Central memory CD4-positive, alpha-beta T cell (primary cell): ENCODE measurements at places on chromosomes 4 and X.

GRCh38 chr4:52560844-52561280 is 98.2 kb downstream of the USP46 start:
- DNase-seq, result no peak

- DNase-seq, result no peak
These were observed 46.0 kb downstream of the ELOVL6 start for GRCh38 chr4:110152386-110152785.

GRCh38 chrX:33178690-33179089 is 32.7 kb downstream of the DMD start:
- DNase-seq, result no peak

DNA sequence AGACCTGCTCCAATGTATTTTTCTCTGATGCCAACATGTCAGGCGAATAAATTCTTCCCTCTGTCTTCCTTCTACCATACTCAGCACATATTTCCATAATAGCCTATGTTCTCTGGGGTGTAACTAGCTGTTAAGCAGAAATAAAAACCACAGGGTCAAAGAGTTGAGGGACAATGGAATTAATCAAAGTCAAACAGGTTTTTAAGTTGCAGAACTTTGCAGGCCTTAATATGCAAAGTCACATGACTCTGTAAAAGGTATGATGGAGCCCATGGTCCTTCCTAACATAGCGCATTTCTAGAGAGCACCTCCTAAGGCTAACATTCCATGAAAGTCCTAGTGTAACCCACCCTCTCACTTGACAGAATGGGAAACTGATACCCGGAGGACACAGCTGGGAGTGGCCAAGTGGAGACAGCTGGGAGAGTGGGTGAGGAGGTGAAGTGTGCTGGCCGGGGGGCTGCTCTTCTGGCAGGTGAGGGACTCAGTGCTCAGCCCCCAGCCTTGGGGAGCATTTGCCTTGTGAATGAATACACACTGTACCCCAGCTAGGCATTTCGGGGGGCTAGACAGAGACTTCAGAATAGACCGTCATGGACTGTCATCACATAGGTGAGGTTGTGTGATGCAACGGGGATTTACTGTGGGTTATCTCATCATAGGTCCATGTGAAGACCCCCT is 8.4 kb upstream of the SORCS2 start:
- DNase-seq, result no peak

GRCh38 chrX:132209527-132209926 is 9.7 kb downstream of the RAP2C start:
- no peak for DNase-seq

- no peak for DNase-seq
These were observed 13.8 kb downstream of the PCDH10 start for GRCh38 chr4:133162941-133163340.

GRCh38 chr4:128335541-128335940 is 47.9 kb upstream of the PGRMC2 start:
- no peak for DNase-seq

- DNase-seq, result no peak
These were observed 3.4 kb downstream of the SEPTIN11 start for GRCh38 chr4:76952656-76953582.

- no peak for DNase-seq
These were observed 25.2 kb upstream of the FGFBP2 start for GRCh38 chr4:15988222-15988621.

- no peak for DNase-seq
These were observed 381.0 kb downstream of the UNC5C start for GRCh38 chr4:95167805-95168204.

- no peak for DNase-seq
These were observed 298.7 kb downstream of the C4orf33 start for GRCh38 chr4:129394635-129395034.

DNA sequence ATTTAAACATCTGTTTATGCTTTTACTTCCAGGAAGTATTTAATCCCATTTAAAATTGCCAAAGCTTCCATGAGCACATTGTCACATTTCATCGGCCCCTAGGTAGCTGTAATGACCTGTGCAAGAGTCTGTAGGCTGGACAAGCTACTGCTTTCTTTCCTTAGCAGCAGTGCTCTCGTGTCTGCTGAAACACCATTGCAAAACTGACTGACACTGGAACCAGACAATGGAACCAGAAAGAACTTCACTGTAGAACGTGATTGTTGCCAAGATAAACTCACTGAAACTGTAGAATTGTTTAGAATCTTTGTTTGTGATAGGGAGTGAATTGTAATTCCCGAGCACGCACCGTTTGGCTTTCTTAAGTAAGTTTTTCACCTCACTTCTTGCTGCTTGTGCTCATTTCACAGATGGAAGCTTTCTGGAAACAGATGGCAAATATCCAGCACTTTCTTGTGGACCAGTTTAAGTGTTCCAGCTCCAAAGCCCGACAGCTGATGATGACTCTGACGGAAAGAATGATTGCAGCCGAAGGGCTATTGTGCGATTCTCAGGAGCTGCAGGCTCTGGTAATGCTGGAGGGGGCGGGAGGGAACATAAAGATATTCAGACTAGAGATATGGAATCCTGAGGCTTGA is 36.9 kb downstream of the EVC start:
- DNase-seq, result no peak

DNA sequence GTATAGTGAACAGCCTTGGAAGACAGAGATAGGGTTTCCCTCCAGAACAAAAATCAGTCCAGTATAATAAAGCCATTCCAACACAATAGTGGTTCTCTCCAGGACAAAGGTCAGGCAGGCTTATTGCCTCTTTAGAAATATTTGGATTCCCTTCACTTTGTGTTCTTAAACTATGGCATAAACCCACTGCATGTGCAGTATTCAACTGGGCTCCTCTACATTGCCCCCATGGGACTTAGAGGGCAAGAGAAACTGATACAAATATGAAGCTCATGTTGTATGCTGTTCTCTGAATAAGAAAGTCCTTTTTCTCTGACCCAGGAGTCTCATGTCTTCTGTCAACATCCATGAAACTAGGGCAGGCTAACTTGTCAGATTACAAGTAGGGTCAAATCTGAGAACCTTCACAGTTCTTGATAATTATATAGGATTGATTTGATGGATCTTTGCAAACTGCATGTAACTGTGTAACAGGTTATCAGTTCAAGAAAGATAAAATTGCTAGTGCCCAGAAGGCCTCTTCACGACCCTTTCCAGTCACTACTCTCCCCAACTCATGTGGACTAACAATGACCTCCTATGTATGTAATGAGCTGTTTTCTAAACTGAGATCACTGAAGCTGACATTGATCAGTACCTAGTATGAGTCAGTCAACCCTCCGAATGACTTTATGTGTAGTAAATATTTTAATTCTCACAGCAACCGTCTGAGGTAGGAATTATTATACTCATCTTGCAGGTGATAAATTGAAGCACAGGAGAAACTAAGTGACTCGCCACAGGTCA is 31.9 kb upstream of the FAM9C start:
- DNase-seq, result no peak

- no peak for DNase-seq
These were observed 80.9 kb downstream of the PRDM5 start for GRCh38 chr4:120841580-120841979.

- DNase-seq, result no peak
These were observed 75.7 kb upstream of the DCLK2 start for GRCh38 chr4:150002561-150002960.

GRCh38 chr4:143186649-143187048 is 1.9 kb downstream of the USP38 start:
- DNase-seq, result no peak

GRCh38 chr4:87360338-87360935 is 30.6 kb downstream of the HSD17B11 start:
- no peak for DNase-seq

GRCh38 chrX:138519296-138519695 is 192.2 kb downstream of the FGF13 start:
- DNase-seq, result no peak

DNA sequence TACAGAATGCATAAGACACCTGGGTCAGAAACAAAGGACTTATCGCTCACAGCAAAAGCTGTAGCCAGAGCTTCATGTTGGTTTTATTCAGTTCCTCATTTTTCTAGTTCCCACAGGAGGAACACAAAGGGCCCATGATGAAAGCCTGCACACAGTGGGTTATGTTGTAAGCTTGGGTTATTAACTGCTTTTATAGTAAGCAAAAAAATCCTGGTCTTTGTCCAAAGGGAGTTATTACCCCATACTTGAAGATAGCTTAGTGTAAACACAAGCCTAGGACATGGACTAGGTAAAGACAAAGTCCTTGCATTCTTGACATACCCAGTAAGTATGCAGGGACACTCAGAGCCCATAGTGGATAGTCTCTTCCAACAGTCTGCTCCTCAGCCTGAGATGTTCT is 11.7 kb downstream of the BBS12 start:
- no peak for DNase-seq

DNA sequence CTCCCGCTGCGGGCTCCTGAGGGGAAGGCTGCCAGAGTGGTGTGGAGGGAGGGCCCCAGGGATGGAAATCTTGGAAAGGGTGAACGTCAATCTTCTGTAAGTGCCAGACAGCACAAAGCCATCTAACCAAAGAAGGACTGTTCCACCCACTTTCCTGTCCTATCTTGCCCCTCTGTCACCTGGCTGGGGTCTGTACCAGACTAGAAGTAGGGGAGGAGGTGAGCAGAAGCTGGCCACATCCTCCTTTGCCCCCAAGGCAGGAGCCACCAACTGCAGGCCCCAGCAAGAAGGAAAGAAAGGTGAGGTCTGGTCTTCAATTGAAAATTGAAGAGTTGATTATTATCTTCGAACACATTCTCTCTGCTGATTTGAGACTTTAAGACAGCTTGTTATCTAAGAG is 214.4 kb upstream of the LEF1 start:
- no peak for DNase-seq

DNA sequence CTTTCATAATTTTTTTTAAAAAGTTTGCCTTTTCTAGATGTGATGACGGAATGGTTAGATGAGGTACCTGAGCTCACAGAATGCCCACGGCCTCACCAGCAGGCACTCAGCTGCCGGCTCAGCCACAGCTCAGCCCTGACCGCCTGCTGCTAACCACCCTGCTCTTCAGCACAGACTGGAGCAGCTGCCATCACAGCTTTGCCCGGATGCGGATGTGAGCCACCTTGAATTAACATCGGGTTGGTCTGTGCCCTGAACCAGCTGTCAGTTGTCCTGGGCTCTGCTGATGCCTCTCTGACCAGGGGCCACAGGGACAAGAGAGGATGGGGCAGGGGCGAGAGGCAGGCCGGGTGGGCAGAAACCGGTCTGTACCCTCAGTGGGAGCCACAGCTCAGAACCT is 93.3 kb downstream of the HMX1 start:
- no peak for DNase-seq
